H4 (cell line): ENCODE measurements at places on chromosomes 2 and 18.

- no peak for DNase-seq
Measured at GRCh38 chr2:168097431-168097830, 150.0 kb downstream of the STK39 start.

DNA sequence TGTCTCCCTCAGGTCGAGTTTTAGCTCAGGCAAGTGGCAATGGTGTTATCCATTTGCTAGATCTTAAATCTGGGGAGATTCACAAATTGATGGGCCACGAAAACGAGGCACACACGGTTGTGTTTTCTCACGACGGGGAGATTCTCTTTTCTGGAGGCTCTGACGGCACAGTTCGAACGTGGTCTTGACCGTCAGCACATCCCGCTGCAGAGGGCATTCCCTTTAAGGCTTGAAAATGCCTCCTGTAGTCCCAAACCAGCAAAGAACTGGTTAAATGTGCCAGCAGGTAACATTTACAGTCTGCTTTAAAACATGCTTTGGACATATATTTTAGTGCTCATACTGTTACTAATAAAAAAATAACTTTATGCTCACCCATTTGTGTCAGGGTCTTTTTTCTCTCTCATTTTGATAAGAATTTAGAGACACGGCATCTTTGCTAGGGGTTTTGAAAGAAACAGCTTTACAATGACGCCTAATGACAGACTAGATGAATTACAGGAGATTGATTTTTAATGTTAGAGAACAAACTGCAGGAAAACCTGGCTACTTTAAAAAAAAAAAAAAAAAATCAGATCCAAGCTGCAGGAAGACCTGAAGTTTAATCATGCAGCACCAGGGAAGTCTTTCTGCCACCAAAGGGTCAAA is 602 bp upstream of the VWC2L start:
- DNase-seq: no peak

DNA sequence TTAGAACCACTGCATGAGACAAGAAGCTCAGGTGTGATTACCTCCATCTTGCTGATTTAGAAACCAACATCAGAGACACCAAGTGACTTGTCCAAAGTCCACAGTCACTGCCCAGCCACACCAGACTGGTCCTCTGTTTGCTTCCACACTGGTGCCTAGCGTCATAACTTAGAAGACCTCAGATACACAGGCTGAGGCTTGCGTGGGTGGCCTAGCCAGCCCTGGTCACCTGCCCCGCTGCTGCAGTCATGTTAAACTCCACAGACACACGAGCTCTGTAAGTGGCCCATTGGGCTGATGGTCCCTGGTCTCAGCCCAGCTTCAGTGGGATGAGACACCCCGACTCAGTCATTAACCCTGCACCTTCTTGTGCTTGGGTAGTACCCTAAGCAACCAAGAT is 47.1 kb downstream of the CNGA3 start:
- no peak for DNase-seq

GRCh38 chr18:79738581-79739439 is 58.9 kb upstream of the KCNG2 start:
- DNase-seq: no peak

- no peak for DNase-seq
Measured at GRCh38 chr18:75207310-75208154, 1.4 kb downstream of the PTGR3 start.

DNA sequence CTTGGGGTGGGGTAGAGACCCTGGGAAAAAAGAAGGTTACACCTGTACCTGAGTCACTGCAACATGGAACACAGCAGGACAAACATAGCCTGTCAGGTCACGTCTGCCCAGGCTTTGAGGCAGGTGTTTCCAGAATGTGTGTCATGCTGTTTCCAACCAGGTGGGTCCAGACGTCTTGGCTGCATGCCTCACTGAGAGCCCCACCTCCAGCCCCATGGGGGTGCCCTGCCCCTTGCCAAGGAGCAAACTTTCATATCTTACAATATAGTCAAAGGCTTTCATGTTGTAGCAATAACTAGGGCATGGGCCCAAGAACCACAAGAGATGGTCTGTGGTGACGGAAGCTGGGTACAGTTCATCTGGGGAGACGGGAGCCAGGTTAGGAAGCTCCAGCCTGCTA is 499.7 kb downstream of the BCL11A start:
- DNase-seq: no peak

DNA sequence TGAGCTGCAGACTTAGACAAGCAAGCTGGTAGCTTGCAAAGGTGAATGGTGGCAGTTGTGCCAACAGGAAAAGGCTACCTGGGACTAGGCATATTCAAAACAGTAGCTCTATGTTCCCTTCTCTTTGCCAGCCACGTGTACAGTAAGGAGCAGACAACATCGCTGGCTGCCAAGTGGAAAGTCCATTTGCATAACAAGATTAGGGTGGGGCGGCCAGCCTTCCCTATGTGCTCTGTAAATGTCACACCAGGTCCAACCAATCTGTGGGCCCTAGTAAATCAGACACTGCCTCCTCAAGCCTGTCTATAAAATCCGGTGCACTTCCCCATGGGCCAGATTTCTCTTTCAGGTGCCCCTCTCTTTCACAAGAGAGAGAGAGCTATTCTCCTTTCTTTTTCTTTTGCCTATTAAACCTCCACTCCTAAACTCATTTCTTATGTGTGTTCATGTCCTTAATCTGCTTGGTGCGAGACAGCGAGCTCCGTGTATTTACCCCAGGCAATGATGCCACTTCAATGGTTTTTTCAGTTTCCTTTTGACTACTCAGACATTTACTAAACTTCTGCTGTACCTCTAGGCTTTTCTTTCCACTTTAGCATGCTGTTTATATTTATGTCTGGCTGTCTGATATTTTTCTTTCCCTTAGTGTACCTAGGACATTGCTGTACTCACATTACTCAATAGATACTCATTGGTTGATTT is 297.4 kb upstream of the GCFC2 start:
- DNase-seq: no peak

DNA sequence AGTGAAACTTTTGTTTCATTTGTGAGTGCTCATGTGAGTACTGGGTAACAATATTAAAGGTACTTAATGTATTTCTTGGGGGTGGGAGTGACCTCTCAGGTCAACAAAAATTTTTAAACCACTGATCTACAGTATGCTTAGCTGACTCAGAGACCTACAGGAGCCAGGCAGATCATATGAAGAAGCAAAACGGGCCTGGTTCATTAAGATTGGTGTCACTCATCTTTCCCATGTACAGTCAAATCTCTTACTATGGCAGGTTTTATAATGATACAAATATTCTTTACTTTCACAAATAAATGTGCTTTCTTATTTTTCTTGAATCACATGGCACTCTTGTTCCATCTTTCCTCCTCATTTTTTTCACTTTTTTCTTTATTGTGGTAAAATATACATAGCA is 7.7 kb upstream of the TMSB10 start:
- no peak for DNase-seq

- no peak for DNase-seq
Measured at GRCh38 chr2:234472155-234472554, 24.7 kb downstream of the ARL4C start.

GRCh38 chr2:24969784-24970183 is 2.0 kb downstream of the DNAJC27 start:
- DNase-seq: no peak
